GM23248 (cell line): ENCODE measurements at places on chromosomes 5 and 9. TPM values are rescaled to one million over a fixed set of nuclear protein-coding genes. Genes with fewer than 3 reads are reported as not detected.

The DMRT2 gene
- total RNA-seq = not detected in 2 replicates

The GFI1B gene
- not detected in 2 replicates for total RNA-seq

GRCh38 chr9:70590315-70590677 is 175.8 kb upstream of the KLF9 start:
- peak; percentile 68 for DNase-seq

GRCh38 chr9:121898856-121899255 is 194.3 kb downstream of the TTLL11 start:
- DNase-seq = no peak

GRCh38 chr9:91320299-91320698 is 41.4 kb downstream of the AUH start:
- no peak for DNase-seq
